Mesothelial cell of epicardium (in vitro differentiated cells): ENCODE measurements at places on chromosomes 2 and 18. TPM values are rescaled to one million over a fixed set of nuclear protein-coding genes. Genes with fewer than 3 reads are reported as not detected.

LOXHD1 gene
- 0.07 to 0.14 TPM in 2 of 3 replicates, not detected in the other for total RNA-seq

- no peak for DNase-seq
These were observed 80.0 kb downstream of the COPS8 start for GRCh38 chr2:237165405-237166276.

DNA sequence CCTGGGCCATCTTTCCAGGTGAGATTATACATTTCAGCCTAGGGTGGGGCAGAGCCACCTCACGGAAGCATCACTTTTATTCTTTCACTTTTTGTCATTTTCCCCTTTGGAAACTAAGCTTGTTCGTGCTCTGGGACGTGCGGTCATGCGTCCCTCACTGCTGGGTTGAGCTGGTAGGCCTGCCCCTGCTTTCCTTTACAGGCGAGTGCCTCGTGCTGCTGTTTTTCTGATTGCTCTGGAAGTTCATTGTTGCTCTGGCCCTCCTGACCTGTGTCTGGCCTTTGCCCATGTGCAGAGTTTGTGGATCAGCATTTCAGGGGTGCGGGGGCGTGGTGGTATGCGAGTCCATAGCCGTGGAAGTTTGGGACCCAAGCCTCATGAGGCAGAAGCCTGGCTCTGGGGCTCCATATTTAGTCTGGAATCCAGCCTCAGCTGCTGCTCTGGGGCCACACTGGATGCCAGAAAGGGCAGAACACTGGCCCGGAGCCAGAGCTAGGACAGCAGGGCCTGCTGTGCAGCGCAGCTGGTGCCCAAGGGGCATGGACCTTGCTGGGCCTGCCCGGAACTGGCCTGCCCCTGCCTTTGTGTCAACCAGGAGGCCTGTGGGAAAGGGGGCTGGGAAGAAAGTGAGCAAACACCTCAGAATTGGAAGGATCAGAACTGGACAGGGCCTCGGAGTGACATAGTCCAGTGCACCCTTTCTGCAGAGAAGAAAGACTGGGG, 51.1 kb downstream of the CTIF start:
- no peak for DNase-seq

SATB2 gene
- total RNA-seq, result 3.4 to 4.0 TPM (median 3.8 TPM) in 3 replicates

- no peak for DNase-seq
These were observed 685.6 kb upstream of the NXPH2 start for GRCh38 chr2:139465789-139466188.

DNA sequence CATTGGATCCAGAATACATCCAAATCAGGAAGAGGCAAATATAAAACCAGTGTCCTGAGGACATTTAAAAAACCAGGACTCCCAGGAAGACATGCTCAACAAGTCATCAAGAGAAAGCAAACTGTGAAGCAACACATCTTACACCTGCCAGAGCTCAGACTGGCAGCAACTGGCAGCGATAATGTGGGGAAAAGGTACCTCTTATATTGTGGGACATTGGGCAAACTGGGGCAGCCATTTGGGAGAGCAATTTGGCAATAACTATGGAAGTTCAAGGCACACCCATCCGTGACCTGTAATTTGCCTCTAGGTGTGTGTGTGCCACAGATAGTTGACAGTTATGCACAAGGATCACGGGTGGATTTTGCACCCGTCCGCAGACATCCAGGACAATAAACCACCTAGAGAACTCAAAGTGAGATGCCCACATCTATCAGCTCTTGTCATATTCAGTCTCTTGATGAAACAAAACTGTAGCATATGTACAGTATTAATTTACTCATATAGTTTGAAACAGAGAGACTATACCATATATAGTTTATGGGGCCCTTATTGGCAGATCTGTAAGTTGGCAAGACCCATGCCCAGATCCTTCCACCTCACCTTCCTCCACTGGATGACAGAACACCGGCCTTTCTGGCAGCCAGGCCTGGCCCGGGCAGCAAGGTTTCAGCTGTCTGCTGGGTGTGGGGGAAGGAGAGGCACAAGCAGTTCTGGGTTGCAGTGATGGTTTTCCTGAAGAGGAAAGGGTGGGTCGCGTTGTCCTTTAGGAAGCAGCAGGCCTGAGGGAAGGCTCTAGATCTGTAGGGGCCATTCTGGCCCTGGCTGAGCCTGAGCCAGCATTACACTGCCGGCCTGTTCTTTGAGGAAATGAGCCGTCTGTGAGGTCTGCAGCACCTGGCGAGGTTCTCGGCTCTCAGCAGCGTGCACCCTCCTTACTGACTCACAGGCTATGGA, 18.8 kb downstream of the HJURP start:
- no peak for DNase-seq

DNA sequence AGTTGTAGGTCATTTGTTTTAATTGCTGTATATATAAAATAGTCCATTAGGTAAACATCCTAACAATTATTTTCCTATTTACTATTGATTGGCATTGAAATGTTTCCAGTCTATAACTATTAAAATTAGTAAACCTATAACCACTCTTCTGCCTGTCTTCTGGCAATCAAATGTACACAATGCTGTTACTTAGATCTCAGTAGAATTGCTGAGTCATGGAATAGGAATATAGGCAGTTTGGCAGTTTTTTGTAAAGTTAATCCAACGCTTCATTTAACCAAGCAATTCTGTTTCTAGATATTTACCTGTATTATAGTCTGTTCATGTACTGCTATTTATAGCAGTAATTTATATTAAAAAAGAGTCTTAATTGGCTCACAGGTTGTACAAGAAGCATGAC, 518.1 kb downstream of the DCDC2C start:
- DNase-seq, result no peak

GRCh38 chr2:163909411-163910080, 173.7 kb upstream of the FIGN start:
- no peak for DNase-seq

DNA sequence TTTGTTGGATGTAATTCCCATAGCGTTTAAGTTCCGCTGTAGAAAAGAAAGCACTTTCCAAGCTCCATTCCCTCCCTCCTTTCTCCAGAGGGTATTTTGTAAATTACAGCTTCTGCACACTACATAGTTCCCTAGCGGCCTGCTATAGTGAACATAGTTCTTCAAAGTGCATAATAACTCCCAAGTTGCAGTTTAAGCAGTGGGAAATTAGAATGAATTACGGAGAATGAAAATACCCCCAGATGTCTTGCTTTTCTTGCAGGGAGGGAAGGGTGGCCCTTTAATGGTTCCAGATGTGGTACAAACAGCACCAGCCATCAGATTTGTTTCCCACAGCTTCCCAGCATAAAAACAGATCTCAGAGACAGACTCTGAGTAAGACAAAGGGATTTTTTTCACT, 893.9 kb downstream of the SUCLG1 start:
- no peak for DNase-seq

GPR75 gene
- 3.7 to 5.2 TPM (median 4.8 TPM) in 3 replicates for total RNA-seq

GRCh38 chr2:230000118-230000841, 68.4 kb downstream of the SLC16A14 start:
- no peak for DNase-seq

TMEM247 gene
- total RNA-seq, result not detected in 3 replicates

FAP gene
- total RNA-seq, result 47.1 to 59.6 TPM (median 50.5 TPM) in 3 replicates

- DNase-seq, result no peak
These were observed 220.1 kb downstream of the HAUS1 start for GRCh38 chr18:46324087-46324955.

GRCh38 chr2:237573721-237574415, 7.5 kb downstream of the PRLH start:
- DNase-seq, result no peak

STPG4 gene
- 0.27 to 0.52 TPM in 2 of 3 replicates, not detected in the other for total RNA-seq

DNA sequence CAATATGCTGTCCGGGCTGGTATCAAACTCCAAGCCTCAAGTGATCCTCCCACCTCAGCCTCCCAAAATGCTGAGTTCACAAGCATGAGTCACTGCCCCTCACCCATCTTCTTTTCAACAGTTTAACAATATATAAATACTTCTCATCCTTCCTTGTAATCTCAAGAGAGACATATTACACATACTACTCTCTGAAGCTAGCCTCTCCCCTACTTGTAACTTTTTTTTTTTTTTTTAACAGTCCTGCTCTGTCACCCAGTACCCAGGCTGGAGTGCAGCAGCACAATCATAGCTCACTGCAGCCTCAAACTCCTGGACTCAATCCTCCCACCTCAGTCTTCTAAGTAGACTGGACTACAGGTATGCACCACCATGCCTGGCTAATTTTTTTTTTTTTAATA, 5.7 kb downstream of the GFPT1 start:
- no peak for DNase-seq

- DNase-seq, result no peak
These were observed 164.2 kb downstream of the CDH19 start for GRCh38 chr18:66439670-66440069.

DNA sequence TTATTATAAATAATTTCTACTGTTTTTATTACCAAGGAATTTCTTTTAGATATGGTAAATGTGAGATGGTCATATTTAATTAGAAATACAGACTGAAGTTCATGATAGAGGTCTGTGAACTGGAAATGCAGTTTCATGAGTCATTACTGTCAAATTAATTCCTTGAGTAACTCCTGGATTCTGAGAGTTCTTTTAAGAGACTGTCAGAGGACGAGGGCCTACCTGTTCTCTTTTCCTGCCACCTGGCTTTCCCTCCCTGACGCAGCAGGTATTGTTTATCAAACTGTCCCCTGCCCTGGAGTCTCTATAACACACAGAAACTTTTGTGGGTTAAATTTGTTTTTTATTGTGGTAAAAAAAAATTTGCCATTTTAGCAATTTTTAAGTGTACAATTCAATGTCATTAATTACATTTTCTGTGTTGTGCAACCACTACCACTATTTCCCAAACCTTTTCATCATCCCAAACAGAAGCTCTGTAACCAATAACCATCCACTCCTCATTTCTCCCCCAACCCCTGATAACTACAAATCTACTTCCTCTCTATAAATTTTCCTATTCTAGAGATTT, 142.6 kb downstream of the DIS3L2 start:
- DNase-seq, result no peak
